CD4-positive, alpha-beta T cell treated with Interleukin-21 for 1 hour (primary cell): ENCODE measurements at places on chromosomes 2 and 18.

- no peak for DNase-seq
Observed at GRCh38 chr2:182921234-182921633, 54.8 kb upstream of the FRZB start.

GRCh38 chr2:210215120-210215519 is 10.1 kb downstream of the ACADL start:
- no peak for DNase-seq

- no peak for DNase-seq
Observed at GRCh38 chr2:121748202-121748601, 7.2 kb upstream of the TSN start.

DNA sequence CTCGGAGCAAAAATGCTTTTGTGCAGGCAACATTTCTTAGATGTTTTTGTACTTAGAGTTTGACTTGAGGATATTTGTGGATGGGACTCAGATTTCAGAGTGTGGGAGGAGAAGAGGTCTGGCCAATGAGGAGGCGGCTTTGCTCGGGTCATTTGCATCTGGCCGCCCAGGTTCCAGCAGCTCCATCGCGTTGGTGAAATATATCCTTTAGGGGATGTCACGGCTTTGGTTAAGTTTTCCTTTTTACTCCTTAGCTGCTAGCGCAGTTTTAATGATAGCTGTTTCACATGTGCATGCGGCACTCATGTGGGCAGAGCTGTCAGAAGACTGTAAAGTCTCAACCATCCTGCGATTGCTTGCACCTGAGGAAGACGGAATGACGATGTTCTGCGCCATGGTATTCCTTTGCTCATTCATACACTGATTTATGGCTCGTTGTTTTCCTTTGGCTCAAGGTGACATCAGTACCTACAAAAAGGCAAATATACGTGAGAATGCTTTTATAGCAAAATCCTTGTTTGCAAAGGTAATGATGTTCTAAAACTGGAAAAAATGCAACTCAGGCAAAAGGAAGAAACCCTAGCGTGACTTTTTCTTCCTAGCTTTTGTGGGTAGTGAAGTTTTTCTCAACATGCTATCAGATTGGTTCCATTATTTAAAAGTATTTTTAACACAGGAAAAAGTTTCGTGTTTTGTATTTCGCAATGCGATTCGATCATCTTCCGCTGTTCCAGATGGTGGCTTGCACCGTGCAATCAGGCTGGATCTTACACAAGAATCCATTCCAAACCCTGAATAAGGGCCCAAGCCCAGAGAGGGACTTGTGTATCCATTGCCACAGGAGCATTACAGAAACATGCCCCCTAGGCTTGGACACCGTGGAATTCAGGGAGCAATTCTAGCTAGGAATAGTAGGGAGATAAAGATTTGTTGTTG is 70.5 kb upstream of the ZNF516 start:
- DNase-seq, result no peak

DNA sequence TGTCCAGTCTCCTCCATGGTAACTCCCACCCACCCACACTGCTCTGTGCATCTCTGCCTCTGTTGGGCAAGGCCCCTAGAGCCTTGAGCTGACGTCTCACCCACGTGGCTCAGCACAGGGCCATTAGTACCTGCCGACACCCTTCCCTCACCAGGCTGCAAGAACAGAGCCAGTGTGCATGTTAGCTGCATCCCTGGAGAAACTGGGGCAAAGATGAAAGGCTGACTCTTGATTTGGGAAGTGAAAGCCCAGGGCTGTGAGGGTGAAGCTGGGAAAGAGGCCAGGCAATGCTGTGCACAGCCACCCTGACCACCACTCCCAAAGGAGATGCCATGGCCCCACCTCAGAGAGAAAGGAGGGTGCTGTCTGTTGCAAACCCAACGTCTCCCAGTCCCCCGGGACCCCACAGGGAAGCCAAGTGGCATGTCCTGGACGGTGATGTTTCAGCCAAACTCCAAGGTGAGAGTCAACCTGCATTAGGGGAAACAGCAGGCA is 20.0 kb upstream of the HPCAL1 start:
- DNase-seq, result no peak

- DNase-seq, result no peak
Observed at GRCh38 chr2:205148755-205149154, 533.5 kb upstream of the NRP2 start.

DNA sequence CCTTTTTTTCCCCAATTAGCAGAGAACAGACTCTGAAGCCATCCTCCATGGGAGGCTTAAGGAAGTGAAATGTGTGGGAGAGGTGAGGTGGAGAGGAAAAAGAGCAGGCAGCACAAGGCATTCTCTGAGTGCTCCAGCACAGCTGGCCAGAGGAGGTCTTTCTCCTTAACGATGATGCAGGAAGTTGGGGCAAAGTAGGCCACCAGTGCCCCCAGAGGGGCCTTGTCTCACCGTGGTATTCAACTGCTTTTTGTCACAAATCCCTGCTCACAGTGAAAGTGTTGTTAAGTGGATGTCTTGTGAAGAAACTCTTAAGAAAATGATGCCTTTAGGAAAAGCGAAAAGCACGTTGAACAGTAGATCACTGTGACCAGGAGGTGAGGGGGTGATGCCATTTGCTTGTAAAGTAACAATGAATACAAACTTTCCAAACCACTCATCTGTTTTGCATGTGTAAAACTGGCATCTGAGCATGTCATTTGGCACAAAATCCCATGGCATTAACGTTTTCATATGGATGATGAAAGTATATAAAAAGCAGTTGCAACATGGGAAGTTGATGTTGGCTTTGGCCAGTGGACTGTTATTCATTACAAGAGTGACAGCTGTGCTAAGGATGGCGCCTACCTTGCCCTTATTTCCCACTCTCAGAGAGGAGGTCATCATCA is 49.2 kb upstream of the CDC42EP3 start:
- no peak for DNase-seq

GRCh38 chr18:635171-635570 is 22.3 kb upstream of the TYMS start:
- DNase-seq, result no peak

DNA sequence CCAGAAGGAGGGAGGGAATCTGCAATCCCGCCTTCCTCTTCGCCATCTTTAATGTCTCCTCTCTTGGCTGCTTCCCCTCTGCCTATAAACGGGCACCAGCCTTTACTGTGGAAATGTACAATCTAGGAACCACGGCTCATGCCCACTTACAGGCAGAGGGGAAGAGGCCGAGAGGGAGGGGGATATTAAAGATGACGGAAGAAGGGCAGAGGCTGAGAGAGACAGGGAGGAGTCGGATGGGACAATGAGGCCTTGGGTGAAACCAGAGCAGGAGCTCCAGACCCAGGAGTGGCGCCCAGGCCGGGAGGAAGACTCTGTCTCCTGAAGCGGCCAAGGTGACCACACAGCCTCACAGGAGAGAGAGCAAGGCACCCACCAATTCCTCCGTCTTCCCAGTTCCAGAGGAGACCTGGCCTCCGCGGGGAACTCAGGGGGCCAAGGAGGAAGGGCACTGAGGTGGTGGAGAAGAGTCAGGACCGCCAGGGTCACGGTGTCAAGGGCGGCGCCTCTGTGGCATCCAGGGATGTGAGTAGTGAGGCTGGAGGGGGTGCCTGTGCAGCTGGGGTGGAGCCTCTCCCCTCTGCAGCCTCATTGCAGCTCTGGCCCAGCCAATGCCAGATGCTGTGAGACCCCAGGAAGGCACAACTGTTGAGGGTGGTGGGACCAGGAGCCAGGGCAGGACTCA is 67.8 kb downstream of the CIB4 start:
- DNase-seq, result no peak

- no peak for DNase-seq
Observed at GRCh38 chr2:162072181-162072702, 1.8 kb downstream of the DPP4 start.
